ENCODE measurements at places on chromosomes 11 and 22.

DNA sequence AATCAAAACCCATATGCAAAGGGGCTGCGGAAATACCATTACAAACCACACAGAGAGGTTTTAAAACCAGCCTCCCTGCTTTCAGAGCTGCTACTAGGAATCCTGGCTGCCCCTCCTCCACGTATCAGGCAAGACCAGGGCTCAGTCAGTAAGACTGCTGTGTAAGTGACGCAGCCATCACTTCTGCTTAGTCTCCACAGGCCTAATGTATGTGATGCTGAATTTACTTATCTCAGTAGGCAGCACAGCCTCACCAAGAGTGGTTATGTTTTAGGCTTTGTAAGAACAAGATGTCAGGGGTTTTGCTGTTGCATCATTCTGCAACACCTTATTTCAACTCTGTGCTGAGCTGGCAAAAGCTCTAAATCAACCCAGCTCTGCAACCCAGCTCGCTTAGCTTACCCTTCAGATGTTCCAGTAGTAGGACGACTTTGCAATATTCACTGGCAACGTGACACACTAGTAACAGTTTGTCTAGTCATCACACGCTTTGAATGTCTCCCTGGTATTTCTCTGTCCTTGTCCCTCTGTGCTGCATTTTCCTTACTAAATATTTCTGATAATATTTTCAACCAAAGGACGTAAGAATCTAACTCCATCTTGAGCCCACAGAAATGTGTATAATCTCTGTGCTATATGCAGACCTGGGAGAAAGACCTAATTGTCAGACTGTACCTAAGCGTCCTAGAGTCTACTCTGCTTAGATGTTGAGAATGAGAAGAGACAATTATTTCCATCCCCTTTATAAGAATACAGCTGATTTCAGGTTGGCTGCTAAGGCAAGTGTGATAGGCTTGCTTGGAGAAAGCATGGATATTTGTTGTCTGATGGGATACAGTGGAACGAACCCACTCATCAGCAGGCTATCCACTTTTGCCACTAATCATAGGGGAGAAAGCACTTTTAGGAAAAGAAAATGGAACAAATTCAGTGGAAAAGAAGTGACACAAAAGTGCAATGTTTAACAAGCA is 72.2 kb downstream of the LARGE2 start:
- DNase-seq = no peak

GRCh38 chr22:18048441-18048898 is 24.1 kb upstream of the MICAL3 start:
- DNase-seq = no peak

DNA sequence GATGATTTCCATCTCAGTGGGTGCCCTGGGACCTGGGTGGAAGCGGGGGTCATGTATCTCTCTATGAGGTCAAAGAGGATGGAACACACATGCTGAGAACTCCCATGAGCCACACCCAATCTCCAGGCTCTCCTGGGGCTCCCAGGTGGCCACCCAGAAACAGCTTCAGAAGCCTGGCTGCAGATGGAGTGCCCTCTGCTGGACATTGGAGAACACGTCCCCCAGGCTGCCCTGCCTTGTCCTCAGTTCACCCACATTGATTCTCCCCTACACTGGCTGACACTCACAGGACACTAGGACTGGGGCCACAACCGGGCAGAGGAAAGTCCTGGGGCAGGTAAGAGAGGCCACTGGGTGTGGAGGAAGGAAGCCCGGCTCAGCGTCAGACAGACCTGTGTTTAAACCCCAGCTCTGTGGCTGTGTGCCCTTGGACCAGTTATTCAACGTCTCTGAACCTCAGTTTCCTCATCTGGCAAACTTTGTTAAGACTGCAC is 4.5 kb upstream of the NOL12 start:
- DNase-seq = peak; percentile 76

GRCh38 chr11:10838881-10839280 is 19.0 kb downstream of the ZBED5 start:
- DNase-seq = no peak

GRCh38 chr11:72642884-72643522 is 31.2 kb downstream of the PDE2A start:
- peak; percentile 71 for DNase-seq

GRCh38 chr11:8296872-8297271 is 33.2 kb upstream of the LMO1 start:
- DNase-seq = peak; percentile 8

DNA sequence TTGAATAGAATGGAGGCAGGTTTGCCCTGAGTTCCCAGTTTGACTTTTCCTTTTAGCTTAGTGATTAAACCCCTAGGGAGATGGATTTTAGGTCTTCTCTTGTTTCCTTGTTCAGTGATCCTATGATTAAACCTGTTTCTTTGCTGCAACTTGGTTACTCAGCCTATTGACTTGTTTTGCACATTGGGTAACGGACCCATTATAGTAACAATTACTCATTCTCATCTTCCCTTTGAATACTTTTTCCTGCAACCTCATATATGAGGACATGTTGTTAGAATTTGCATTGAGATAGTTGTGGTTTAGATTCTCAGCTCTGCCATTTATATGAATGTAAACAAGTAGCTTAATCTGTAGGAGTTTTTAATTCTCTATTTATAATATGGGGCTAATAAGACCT is 489.2 kb upstream of the CNTN5 start:
- DNase-seq = no peak

DNA sequence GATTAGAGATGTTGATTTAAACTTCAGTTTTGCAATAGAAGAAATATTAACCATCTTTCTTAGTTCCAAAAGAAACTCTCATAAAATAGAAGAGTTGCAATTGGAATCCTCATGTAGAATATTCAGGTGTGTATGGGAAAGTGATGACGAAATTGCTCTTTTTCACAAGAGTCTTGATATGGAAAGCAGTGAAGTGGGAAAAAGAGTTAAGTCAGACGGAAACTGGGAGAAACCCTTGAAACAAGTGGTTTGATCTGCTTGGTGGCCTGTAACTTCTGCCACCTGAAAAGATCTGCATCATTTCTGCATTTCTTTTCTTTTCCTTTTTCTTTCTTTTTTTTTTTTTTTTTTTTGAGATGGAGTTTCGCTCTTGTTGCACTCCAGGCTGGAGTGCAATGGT is 41.8 kb upstream of the CLMP start:
- no peak for DNase-seq

DNA sequence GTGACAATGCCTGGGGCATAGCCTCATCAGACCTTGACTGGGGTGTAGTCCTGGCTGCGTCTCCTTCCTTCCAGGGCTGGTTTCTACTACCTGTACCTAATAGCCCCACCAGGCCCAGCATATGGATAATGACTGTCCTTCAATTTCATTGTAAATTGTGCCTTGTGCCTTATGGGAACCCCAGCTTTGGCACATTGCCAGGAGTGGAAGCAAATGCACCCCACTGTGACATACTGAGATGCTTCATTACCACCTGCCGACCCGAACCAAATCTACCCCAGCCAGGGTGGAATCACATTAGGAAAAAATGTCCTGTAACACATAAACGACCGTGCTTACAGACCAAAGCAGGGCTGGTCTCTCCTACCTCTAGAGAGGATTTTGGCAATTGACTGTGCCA is 7.3 kb downstream of the TOP3B start:
- no peak for DNase-seq

GRCh38 chr11:115258216-115258615 is 246.0 kb downstream of the CADM1 start:
- no peak for DNase-seq

- DNase-seq = no peak
Measured at GRCh38 chr11:102413497-102413896, 39.1 kb downstream of the TMEM123 start.

- no peak for DNase-seq
Measured at GRCh38 chr11:4921796-4922195, 2.3 kb downstream of the OR51G1 start.

- DNase-seq = no peak
Measured at GRCh38 chr11:13102865-13103539, 93.9 kb downstream of the RASSF10 start.

DNA sequence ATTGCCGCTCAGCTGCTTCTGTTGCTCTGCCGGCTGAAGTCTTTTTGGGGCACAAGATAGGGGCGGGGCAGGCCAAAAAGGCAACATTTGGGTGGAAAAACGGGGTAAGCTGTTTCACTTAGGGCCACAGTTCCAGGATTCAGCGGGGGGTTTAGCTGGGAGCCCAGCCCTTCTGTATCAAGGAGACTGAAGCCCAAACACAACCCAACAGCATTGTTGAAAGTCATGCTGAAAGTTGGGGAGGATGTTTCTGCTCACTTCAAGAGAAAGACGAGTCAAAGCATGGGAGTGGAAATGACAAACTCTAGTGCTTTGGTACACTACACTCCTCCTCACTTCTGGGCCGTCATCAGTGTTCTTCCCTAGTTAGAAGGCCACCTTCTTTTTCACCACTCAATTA is 56.1 kb upstream of the GNAZ start:
- no peak for DNase-seq

DNA sequence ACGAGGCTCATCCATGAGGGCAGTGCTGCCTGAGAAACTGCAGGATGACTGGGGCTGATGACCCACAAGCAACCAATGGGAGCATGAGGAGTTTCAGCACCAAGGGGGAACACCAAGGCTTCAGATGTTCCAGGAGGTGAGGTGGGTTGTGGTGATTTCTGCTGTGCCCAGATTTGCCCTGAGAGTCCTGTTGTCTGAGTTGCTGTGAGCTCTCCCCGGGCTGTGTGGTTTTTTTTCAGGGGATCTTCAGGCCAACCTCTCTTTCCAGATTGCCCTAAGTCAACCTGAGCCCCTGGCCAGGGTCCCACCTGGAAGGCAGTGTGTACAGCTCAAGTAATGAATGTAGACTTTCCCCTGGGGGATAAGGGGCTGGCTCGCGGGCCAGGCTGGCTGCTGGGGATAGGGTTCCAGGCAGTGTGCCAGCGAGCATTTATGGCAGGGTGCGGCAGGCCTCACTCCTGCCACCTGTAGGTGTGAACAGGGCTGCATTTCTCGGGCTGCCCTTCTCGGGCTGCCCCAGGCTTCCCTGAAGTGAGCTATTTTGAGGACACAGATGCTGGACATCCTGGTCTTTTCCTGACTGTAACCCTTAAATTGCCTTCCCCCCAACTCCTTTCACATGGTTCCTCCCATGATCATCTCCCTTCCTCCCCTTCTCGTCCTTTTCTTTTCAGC is 9.8 kb downstream of the SLC22A6 start:
- DNase-seq = no peak

GRCh38 chr22:48258811-48259210 is 1496.4 kb downstream of the TBC1D22A start:
- DNase-seq = no peak
